ENCODE measurements at places on chromosomes 3 and 15.

GRCh38 chr15:40436116-40436891 is 4.4 kb upstream of the BAHD1 start:
- no peak for DNase-seq

GRCh38 chr3:194265505-194265892 is 85.6 kb downstream of the CPN2 start:
- peak; percentile 96 for DNase-seq

GRCh38 chr3:107853821-107854220 is 237.0 kb downstream of the CD47 start:
- DNase-seq, result no peak

DNA sequence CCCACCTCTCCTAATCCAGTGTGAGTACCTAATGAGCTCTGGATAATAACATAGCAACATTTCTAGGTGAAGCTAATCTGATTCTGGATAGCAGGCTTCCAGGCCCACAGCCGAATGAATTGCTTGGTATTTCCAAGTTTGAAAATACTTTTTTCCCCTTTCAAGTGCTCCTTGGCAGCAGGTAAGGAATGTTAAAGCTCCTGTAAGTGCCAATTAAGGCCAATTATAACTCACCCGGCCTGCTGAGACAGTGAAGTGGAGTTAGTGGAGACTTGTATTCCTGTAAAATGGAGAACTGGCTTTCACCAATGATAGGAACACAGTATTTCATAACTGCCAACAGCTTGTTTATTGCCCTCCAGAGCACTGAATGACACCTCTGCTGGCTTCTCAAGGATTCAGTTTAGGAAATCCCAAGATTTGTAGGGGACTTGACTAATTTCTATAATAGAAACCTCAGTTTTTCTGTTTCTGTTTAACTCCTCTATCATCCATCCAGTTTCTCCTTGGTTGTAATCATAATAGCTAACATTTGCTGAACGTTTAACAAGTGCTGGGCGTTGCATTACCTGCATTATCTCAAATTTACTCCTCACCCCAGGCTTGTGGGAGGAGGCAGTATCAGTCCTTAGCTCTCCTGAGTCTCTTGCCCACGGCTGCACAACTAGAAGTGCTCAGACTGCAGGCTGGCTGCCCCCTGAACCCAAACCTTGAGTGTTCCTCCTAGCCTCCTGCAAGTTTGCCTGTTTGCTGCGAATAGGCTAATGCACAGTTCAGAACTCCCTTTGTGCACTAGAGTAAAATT is 52.7 kb upstream of the SCAANT1 start:
- no peak for DNase-seq

DNA sequence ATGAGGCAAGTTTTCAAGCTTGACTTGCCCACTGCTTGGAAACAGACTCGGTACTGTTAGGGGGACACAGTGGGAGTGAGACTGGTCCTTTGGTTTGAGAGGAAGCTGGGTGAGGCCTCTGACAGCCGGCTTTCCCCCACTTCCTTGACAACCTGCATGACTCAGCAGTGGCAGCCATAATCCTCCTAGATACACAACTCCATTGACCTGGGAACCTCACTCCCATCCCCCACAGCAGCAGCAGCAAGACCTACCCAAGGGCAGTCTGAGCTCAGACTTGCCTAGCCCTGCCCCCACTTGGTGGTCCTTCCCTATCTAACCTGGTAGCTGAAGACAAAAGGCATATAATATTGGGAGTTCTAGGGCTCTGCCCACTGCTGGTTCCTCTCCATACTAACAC is 1043.5 kb upstream of the ALCAM start:
- DNase-seq, result no peak

GRCh38 chr3:112000367-112000771 is 1.6 kb downstream of the TAGLN3 start:
- no peak for DNase-seq

GRCh38 chr3:102017784-102018183 is 168.5 kb downstream of the NFKBIZ start:
- no peak for DNase-seq

DNA sequence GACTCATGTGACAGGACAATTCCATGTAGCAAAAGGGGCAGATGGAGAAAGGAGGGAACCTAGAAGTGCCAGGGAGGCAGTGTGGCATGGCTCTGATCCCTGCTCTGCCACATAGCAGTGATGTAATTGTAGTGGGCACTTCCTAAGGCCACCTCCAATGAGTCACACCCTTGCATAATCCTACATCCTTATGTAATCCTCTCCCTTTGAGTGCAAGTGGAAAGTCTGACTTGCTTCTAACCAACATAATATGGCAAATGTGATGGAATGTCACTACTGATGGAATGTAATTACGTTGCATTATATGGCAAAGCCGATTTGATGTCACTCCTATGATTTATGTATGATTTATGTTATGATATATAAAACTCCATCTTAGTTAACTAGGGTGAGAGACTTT is 72.9 kb upstream of the ATP2C1 start:
- no peak for DNase-seq

GRCh38 chr3:40511031-40511718 is 5.3 kb downstream of the ZNF620 start:
- no peak for DNase-seq

- DNase-seq, result no peak
Observed at GRCh38 chr3:56197259-56197965, 270.9 kb downstream of the ERC2 start.

- DNase-seq, result no peak
Observed at GRCh38 chr3:155512175-155512866, 218.8 kb upstream of the STRIT1 start.

Data from pulmonary artery endothelial cell (primary cell).